ENCODE measurements at places on chromosomes 6 and 20.

- no peak for DNase-seq
Measured at GRCh38 chr6:126766820-126767219, 351.7 kb upstream of the RSPO3 start.

DNA sequence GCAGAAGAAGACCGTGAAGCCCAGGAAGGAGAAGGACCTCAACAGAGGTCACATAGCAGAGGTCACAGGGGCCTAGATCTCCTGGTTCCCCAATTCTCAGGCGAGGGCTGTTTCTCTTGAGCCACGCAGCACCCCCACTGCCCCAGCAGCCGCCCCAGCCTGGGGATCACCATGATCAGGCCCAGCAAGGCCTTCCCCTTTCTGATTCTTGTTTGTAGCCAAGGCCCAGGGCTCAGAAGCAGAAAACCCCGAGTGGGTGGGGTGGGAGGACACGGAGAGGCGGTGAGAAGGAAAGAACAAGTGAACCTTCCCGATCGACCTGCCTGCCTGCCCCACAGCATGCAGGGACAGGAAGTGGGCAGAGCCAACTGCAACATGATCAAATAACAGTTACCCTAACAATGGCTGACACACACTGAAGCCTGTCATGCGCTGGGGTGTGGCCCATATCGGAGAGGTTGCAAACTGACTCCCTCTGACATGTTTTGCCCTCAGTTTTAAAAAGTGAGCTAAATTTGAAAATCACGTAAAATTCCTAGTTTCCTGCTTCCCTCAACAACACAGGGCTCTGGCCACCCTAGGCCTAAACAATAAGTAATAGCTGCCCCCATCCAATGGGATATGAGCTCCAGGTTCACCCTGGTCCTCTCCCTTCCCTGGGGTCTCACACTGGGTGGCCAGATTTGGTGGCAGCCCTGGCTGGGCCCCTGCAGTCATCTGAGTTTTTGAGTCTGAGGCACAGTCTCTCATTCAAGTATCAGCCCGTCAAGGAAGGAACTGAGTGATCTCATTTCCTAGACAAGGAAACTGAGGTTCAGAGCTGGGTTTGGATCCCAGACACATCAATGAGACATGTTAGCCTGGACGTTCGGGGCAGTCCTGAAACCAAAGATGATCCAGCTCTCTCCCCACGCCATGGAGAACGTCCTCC lies 6.5 kb downstream of the PEDS1 start:
- DNase-seq, result no peak

GRCh38 chr6:143018955-143019354 lies 41.7 kb upstream of the AIG1 start:
- no peak for DNase-seq

DNA sequence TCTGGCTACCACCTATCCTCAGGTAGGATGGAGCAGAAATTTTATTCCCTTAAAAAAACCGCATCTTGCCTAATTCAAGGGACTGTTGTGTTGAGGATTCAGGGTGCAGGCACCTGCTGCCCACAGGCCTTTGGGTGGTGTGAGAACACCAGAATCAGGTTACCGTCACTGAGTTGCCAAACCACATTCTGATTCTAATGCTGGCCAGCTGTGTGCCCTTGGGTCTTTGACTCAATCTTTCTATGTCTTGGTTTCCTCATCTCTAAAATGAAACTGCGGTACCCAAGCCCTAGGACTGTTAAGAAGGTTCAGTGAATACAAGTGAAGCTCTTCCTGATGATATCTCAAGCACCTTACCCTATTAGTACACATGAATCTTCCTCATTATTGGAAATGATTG lies 827.3 kb downstream of the DHX35 start:
- DNase-seq, result no peak

DNA sequence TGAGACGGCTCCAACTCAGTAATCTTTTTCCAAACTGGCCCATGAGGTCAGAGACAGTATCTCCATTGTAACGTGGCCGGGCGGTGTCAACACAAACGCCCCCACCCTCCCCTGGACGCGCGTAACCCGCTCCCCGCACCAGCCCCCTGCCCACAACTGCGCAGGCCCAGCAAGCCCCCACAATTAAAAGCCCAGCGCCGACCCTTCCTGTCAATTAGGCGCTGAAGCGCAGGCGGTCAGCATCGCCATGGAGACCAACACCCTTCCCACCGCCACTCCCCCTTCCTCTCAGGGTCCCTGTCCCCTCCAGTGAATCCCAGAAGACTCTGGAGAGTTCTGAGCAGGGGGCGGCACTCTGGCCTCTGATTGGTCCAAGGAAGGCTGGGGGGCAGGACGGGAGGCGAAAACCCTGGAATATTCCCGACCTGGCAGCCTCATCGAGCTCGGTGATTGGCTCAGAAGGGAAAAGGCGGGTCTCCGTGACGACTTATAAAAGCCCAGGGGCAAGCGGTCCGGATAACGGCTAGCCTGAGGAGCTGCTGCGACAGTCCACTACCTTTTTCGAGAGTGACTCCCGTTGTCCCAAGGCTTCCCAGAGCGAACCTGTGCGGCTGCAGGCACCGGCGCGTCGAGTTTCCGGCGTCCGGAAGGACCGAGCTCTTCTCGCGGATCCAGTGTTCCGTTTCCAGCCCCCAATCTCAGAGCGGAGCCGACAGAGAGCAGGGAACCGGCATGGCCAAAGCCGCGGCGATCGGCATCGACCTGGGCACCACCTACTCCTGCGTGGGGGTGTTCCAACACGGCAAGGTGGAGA lies at the start of the genes HSPA1A and HSPA1L:
Gene HSPA1A (plus strand): TSS at position 519 of the 814 bp plus-strand sequence. CDS start 214 bp downstream, at position 733.
Gene HSPA1L (minus strand): TSS at position 259 of the 814 bp plus-strand sequence. CDS start 3,311 bp downstream, outside the sequence.
- no peak for DNase-seq
